Central memory CD4-positive, alpha-beta T cell (primary cell): ENCODE measurements at places on chromosomes 7 and 10.

GRCh38 chr7:80884511-80885195 lies 34.2 kb downstream of the SEMA3C start:
- no peak for DNase-seq

- DNase-seq: no peak
These were observed 5.4 kb downstream of the ARHGAP21 start for GRCh38 chr10:24718031-24718855.

- DNase-seq: no peak
These were observed 14.0 kb upstream of the SLC18A2 start for GRCh38 chr10:117226813-117227451.

GRCh38 chr7:32846630-32847225 lies 44.8 kb downstream of the KBTBD2 start:
- DNase-seq: peak; percentile 82

- no peak for DNase-seq
These were observed 161.0 kb downstream of the ST7 start for GRCh38 chr7:117114272-117114671.

DNA sequence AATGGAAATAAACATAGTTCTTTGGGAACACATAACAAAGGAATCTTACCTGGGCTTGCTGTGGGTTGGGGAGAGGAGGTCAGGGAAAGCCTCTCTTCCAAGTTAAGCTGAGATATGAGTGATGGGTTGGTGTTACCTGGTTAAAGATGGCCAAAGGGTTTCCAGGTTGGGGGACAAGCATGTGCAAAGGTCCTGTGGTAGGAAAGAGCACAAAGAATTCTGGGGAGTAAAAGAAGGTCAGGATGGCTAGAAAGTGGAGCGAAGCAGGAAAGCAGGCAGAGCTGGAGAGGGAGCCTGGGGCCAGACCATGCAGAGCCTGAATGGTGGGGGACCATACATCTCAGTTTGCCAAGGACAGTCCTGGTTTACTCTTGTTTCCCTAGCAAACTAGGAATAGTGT lies 133.2 kb downstream of the CFAP58 start:
- no peak for DNase-seq

DNA sequence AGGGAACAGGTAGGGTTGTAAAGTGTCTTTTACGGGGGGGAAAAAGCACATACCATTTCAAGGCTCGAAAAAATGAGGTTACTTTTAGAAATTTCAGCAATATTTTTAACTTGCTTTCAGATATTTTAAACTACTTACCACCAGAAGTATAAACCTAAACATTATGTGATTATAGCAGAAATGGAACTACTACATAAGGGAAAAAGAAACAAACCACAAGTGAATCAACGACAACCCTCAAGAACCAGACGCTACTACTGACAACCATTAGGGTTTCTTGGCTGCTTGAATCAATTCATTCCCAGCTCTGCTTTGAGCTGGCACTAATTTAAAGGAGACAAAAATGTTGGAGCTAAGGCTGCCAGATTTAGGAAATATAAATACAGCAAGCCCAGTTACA lies 80.1 kb downstream of the ZFAND4 start:
- DNase-seq: no peak

DNA sequence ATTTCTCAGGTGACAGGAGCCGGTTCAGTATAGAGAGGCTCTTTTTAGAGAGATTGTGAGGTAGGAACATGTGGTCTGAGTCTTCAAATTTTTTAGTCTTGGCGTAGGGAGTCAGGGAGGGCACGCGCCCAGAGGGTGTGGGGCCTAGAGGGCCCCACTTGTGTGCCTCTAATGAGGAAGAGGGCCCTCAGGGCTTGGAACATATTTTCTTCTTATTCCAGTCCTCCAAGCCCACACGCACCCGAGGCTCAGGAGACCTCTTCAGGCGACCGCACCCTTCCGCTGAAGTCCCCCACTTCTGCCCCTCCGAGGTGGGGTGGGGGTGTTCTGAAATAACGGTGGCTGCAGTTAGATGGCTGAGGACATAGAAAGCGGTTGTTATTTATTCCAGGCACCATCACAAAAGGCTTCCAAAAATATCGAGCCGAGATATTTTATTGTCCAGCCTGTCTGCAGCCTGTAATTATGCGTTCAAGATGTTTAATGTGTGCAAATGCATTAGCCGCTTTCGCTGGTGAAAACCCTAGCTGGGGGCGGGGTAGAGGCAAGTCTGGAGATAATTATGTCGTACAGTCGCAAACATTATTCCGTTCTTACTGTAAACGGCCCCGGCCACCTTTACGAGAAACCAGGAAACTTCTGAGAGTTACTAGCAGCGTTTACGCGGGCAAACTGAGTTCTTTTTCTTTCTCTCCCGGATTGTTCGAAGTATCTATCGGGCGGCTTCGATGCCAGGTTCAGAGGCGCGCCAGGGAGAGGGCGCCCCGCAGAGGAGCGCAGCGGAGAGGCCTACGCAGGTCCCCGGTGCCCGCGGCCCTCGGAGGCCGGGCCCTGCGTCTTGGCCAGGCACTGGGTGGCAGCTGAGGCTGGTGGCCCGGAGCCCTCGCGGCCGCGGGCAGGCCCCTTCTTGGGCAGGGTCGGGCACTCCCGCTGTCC lies 12.9 kb upstream of the HOXA13 start:
- DNase-seq: no peak

DNA sequence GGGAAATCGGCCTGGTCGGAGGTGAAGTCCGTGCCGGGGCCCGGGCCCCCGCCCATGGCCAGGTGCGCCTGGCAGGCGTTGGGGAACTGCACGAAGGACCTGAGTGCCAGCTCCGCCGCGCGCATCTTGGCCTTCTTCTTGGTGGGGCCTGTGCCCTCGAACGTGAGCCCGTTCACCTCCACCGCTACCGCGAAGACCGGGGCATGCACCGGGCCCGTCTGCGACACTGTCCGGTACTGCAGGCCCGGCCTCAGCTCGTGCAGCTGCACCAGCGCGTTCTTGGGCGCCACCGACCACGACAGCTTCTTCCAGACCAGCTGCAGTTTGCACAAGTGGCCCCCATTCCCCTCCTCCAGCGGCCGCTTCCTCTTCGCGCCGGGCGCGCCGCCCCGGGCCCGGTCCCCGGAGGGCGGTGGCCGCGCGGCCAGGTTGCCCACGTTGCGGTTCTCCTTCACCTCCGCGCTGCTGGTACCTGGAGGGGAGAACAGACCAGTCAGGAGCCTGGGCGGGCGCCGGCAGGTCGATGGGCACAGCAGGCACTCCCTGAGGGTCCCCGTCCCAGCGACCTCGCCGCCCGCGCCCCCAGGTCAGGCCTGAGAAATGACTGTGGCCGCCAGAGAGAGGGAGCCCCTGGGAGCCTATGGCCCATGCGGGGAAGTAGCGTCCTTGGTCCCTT lies 307.4 kb downstream of the WDR37 start:
- DNase-seq: no peak

DNA sequence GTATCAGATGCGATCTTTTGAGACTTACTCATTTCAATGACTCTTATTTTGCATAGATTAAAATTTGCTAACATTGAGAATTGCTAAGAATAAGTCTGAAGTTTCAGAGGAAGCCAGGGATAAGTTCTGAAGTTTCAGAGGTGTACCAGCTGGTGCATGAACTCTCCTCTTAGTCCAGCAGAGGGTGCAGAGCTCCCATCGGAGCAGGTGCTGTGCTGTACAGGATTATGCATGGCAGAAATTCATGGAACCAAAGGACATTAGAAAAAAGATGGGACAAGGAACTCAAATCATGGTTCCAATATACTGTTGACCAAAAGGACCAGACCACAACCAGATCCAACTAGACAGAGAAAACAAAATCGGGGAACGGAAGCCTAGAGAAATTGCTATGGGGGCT lies 41.9 kb downstream of the MGAM2 start:
- no peak for DNase-seq

DNA sequence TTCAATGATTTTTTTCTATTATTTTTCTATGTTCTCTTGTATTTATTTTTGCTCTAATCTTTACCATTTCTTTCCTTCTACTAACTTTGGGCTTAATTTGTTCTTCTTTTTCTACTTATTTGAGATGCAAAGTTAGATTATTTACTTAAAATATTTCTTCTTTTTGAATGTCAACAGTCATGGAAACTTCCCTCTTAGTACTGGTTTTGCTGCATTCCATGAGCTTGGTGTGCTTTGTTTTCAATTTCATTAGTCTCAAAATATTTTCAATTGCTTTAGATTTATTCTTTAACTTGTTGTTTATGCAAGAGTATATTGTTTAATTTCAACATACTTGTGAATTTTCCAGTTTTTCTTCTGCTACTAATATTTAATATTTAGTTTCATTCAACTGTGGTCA lies 230.4 kb downstream of the LRRTM3 start:
- DNase-seq: no peak

DNA sequence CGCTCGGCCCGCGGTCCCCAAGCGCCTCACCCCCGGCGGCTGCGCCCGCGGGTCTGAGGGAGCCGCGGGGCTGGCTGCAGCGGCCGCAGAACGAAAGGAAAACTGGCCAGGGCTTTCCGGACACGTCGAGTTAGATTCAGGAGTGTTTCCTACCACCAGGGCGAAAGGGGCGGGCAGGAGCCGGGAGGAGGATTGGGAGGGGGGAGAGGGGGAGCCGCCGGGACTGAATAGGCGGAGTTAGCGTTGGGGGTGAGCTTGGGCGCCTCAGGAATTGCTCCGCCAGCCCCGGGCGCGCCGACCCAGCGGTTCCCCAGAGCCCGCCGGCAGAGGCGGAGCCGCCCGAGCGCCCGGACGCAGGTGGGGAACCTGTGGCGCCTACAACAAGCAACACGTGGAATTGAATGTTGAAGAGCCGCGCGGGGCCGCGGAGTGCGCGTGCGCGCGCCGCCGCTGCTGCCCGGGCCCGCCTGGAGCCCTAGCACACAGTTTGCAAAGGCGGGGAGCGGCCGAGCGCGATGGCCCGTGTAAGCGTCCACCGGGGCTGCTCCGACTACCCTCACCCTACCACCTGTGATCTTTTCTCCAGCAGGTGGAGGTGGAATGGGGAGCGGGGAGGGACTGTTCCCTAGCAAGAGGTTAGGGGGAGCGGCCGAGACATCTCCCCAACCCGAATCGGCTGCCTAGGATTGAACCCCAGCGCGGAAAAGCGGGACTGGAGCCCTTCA lies at the start of gene CADPS2:
Gene CADPS2, minus strand, starts transcription at position 104 of the 725 bp plus-strand sequence. CDS start 123 bp downstream, outside the sequence.
- no peak for DNase-seq

DNA sequence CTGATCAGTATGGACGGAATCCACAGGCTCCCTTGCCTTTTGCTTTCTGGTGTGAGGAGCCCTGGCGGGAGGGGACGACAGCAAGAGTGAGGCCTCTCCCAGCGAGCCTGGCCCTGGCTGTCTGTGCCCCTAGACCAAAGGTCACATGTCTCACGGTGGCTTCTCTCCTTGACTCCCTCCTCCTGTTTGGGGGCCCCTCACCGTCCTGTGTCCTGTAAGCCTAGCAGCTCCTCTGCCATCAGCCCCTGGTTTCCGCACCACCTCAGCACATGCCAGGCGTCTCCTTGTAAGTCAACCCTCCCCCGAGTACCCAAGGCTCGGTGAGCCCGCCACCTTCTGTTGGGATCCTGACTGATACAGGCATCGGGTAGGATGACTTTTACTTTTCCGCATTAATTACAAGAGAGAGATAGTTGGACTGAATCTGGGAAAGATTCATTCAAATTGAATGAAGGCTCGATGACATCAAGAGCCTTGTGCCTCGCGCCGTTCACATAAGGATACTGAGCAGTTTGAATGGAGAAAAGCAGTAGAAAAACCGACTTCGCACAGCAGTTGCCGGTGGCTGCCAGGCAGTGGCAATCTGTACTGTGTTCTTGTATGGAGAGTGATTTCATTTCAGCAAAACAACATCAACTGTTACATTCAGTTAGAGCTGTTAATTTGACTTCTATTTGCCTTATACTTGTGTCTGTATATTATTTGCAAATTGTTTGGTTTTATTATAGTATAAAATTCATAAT lies 119.8 kb downstream of the XRCC2 start:
- no peak for DNase-seq

DNA sequence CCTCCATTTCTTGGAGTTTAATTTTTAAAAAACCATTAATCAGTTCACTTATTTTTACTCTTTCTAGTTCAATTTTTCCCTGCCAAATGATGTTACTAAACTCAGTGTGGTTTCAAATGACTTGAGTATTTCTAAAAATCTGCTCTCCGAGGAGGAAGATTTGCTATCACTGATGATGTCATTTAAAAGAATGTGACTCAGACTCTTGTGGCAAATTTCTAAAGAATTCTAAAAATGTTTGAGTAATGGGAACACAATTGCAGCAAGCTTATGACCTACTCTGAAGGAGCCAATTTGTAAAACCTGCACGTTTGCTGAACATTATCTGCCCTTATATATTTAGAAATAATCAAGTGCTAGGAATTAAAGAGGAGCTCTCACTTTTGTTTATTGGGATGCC lies 88.6 kb downstream of the SPAG6 start:
- DNase-seq: no peak

DNA sequence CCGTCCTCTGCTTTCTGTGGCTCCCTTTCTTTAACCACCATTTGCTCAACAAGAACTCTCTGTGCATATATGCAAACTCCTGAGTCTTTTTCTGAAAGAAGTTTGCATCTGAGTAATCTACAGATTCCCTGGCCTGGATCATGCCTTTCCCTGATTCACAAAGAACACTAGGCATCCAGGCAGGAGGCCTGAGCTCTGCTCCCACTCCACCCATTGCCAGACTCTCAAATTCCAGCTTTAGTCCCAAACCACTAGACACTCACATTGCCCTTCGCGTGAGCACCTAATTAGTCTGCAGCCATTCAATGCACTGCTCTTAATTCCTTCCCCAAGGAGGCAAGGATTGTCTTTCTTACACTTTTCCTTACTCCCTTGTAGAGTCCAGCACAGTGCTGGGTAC lies 60.9 kb downstream of the ABCC2 start:
- DNase-seq: no peak

DNA sequence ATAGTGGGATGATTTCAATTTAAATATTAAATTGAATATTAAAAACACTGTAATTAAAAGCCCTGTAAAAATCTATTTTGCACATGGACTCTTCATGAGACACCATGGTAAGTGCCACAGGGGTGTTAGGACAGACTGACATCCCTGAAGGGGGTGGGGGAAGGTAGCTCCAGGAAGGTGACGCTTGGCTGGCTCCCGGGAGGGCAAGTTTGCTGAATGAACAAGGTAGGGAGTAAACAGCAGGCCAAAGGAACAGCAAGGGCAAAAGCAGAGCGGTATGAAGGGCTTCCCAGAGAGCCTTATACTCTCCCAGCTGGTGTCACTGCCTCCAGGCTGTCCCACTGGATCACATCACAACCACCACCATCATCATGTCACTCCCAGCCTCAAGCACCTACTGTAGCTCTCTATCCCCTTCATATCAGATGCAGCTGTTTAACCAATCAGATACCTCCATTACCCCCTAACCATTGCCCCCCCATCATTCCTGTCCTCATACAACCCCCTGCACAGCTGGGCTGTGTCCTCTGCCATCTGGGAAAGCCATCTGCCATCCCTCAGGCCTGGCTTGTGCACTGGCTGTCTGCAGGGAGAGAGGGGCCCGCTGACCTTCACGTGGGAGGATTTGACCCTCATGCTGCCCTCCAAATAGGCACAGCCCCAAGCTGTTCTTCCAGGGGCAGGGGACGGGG lies 19.5 kb downstream of the HSPA12A start:
- no peak for DNase-seq

GRCh38 chr10:70920519-70920918 lies 32.2 kb upstream of the PCBD1 start:
- DNase-seq: no peak

- peak; percentile 54 for DNase-seq
These were observed 75.6 kb upstream of the LYZL2 start for GRCh38 chr10:30705101-30705624.

GRCh38 chr10:132407846-132408278 lies 10.9 kb downstream of the PWWP2B start:
- no peak for DNase-seq
